ENCODE measurements at places on chromosomes 16 and 17.

DNA sequence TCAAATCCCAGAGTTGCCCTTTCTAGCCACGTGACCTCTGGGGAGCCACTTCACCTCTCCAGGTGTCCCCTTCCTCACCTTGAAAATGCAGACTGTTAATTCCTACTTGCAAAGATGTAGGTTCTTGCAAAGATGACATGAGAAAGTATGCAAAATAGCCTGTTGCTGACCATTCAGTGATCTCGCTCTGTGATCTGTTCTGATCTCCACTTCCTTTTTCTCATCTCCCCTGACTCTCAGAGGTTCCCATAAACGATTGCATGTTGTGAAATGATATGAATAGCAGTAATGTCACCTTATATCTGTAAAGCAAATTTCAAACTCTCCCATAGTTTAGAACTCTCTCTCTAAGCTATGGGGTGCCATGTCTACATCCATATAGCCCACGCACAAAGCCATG is 182.3 kb downstream of the TMEM132E start:
- no peak for DNase-seq

- no peak for DNase-seq
These were observed 54.0 kb downstream of the AKAP1 start for GRCh38 chr17:57138956-57139576.

GRCh38 chr16:51888534-51888933 is 658.4 kb downstream of the TOX3 start:
- no peak for DNase-seq

DNA sequence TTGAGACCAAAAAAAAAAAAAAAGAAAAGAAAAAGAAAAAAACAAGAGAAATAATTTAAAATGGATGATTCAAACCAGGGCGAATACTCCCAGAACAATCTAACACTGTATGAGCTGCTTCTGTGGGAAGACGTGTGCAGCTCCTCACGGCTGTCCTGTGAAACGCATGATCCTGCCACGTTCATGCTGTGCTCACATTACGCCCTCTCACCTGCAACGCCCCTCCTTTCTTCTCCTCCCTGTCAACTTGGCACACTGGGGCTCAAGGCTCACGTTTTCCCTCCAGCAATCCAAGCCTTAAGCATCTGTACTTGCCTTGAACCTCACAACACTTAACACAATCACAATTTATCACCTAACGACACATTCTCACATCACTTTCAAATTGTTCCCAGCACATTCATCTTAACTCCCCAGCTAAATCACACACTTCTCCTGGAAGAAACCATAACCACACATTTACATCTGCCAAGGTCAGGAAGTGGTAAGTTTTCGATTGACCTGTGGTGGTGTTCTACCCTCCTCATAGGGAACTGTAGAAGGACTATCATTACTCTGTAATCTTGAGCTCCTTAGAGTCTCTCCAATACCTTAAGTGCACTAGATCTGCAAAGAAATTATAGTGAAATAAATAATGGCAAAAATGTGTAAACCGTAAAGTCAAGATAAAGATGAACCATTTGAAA is 29.1 kb downstream of the MBTPS1 start:
- DNase-seq: no peak

DNA sequence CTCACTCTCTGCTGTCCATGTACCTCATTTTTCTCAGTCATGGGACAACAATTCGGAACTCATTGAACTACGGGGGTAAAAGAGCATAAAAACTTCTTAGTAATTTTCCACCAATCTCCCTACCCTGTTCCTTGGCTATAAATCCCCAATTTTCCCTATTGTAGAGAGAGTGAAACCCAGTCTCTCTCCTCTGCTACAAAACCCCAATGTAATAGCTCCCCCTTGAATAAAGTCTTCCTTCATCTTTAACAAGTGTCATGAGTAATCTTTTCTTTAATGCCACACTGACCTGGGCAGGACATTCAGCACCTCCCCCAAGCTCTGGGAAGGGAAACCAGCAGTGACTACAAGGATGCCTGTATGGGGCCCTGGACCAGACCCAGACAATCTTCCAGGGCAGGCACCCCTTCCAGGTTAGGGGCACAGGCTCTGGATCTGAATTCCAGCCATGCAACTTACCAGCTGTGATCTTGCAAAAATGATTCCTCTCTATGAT is 10.2 kb upstream of the EIF1 start:
- DNase-seq: no peak

- no peak for DNase-seq
These were observed 11.9 kb downstream of the TOX3 start for GRCh38 chr16:52535076-52535475.

DNA sequence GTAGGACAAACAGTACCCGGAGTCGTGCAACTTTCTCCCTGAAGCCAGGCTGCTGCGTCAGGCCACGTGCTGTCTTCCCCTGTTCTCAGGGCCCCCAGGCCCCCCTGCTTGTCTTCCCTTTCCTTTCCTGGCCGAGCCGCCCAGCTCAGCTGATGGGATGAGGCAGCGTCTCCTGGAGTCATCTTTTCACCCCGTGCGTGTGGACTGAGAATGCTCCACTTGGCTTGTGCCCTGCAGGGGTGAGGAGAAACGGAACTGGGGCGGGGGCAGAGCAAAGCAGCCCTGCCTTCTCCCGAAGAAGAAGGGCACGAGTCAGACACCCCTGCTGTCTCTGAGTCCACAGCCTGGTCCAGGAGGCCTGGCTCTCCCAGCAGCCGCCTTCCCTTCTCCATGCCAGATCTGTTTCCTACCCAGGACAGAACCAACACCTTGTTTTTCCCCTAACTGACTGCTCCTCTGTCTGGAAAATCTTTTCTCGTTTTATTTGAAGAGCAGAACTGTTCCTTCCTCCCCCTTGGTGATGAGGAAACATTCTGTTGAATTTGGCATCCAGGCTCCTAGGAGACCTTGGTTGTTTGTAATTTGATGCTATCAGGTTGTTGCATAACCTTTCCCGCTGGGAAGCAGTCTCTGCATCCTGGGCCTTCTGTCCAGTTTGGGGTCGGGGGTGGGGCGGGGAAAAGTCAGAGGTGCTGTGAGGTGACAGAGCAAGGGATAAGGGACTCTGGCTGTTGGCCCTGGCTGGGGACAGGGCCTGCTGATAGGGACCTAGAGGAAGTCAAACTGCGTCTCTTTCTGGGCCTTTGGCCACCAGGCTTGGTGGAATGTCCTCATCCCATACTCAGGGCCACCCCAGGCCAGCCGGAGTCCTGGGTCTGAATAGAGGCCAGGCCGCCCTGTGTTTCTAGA is 78.8 kb downstream of the WIPI1 start:
- no peak for DNase-seq

GRCh38 chr17:1744551-1745512 is 2.2 kb downstream of the SERPINF2 start:
- no peak for DNase-seq

DNA sequence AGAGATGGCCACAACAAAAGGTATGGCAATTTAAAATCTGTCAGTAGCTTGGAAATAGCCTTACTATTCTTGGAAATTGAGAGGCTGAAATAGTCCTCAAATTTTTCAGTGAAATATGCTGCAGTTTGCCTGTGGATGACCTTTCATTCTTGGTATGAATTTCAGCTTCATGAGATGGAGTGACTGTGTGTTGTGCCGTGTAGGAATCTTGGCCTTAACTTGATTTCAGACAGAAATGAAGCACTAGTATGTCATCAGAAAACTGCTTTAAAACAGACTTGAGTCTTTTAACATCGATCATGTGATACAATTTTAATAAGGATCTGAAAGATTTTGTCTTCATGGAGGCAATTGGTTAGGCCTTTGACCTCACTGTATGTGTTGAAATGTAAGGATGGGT is 247.2 kb downstream of the CNTNAP4 start:
- no peak for DNase-seq

DNA sequence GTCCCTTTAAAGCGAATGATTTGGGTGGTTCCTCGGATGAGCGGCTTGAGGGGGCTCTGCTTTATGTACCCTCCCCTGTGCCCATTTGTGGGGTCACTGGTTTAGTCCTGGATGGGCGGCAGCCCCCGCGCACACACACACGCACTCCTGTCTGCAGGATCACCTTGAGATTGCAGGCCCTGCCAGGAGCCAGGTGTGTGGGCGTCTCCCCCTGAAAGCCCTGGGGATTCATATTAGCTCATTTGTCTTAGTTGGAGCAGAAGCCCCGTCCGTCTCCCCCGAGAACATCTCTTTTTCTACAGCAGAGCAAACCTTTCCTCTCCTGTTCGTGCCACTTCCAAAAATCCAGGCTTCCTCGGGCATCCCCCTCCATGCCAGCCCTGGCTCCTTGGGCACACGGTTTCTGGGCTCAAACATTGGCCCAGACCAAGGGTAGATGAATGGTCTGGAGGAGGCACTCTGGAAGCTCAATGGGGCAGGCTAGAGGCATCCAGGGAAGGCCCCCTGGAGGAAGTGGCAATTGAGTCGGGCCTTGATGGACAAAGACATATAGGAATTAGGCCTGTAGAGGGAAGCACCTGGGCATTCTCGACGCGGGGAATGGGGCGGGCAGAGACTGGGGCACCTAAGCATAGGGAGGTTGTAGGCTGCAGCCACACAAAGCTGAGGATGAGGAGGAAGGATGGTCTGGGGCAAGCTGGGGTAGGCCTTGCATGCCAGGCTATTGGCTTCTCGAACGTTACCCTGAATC is 218.5 kb upstream of the GSE1 start:
- DNase-seq: no peak

DNA sequence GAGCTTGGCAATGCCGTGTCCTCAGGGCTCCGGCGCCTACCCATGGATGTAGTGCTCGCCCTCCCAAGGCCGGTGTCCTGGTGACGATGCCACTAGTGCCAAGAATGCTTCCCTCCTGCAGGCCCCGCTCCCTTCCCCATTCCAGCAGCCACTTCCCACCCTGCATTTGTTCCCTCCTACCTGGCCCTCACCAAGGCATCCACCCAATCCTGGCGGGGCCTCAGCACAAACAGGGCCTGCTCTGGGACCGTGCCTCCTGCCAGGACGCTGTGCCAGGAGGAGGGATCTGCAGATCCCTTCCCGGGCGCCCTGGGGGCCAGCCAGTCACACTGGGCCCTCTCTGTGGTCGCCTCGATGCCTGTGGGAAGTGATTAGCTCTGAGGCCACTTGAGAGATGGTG is 25.1 kb downstream of the ABR start:
- DNase-seq: no peak

DNA sequence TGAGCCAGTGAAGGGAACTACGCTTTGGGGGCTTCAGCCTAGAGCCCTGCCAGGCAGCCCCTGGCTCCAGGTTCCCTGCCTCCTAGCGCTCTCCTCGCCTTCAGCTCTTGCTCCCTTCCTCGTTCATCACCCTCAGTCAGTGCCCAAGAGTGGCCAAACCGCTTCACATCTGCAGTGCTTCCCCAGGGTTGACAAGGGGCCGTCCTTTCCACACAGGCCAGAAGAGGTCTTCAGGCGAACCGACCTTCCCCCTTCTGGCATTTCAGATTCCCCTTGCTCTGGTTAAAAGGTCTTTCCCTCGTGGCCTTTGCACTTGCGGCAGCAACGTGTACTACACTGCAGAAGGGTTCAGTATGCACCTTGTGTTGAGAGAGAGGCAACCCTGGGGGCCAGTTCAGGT is 4.1 kb downstream of the RASD1 start:
- no peak for DNase-seq

GRCh38 chr16:89484923-89485679 is 5.3 kb downstream of the ANKRD11 start:
- DNase-seq: no peak

DNA sequence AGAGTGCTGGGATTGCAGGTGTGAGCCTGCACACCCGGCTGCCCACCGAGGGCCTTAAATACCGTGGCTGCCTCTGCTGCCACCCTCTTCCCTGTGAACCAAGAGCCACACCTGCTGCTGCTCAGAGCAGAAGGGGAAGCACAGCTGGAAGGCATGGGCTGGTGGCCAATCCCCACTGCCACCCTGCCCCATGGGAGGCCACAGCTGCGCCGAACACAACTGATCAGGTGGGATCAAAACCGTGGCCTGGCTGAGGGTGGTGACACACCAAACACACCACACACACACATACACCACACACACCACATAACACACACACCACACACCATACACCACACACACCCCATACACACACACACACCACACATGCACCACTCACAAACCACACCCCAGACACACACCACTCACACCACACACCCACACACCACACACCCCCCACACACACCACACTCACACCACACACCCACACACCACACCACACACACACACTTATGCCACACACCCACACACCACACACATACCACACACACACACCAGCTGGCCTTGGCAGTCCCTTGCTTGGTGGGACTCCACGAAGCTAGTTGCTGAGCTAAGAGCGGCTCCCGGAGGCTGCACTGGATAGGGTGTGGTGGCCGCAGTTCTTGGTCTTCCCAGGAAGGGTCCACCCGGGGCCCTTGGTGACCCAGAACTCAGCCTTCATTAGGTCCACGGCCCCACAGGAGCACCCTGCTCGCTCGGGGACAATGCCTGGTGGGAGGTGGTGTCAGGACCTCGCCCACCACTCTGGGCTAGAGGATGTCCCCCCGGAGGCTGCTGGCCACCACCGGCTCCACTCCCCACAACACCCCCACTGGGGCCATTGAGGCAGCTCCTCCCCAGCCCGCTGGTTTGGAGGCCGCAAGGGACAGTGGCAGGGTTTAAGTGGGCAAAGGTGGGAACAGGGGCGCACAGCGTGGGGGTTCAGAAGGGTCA is 14.9 kb downstream of the CEP131 start:
- DNase-seq: no peak

DNA sequence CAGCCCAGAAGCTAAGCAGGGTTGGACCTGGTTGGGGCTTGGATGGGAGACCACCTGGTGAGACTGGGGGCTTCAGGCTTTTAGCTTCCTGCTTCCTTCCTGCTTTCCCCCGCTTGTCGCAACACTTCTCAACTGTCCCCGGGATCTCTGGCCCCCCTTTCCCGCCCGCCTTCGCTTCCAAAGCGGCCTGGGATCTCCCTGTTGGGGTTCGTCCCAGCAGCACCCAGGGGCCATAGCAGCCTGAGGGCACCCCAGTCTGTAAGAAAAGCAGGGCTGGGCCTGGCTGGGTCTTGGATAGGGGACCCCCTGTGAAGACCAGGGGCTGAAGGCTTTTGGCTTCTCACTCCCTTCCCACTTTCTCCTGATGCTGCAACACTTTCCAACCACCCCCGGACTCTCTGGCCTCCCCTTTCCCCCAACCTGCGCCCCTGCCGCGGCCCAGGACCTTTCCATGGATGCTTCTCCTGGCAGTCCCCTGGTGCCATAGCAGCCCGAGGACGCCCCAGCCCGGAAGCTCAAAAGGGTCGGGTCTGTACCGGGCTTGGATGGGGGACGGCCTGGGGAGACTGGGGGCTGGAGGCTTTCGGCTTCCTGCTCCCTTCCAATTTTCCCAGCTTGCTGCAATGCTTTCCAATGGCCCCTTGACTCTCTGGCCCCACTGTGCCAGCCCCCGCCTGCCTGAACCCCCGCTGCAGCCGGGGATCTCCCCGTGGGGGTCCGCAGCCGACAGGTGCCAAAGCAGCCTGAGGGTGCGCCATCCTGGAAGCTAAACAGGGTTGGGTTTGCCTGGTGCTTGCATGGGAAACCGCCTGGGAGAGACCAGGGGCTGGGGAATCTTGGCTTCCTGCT is 2276.2 kb downstream of the TP53TG3F start:
- DNase-seq: no peak

DNA sequence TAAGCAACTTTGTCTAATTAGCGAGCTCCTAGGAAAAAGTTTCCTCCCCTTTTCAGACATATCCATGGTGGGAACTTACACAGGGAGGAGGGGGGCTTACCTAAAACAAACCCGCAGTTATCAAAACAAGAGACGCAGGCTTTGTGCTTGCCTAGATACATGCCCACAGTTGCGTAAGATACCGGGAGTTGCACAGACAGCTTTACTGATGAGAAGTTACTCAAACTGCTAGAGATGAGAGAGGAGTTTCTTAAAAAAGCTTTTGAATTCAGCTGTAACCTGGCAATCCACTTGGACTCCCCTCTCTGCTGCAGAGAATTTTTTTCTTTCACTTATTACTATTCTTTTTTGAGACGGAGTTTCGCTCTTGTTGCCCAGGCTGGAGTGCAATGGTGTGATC is 6.8 kb upstream of the ZP2 start:
- DNase-seq: no peak

Measured in NCI-H1417 treated with DMSO at 0.1 percent for 48 hours (cell line).